ENCODE measurements at places on chromosomes 4 and X.

DNA sequence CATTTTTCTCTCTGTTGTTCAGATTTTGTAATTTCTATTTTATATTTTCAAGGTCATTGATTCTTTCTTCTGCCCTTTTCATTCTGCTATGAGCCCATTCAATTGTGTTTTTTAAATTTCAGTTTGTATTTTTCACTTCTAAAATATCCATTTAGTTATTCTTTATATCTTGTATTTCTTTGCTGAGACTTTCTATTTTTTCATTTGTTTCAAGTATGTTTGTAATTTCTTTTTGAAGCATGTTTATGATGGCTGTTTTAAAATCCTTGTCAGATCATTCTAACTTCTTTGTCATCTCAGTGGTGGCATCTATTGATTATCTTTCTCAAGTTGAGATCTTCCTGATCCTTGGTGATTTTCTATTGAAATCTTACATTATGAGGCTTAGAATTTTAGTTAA lies 157.2 kb upstream of the USP9X start:
- DNase-seq = no peak

DNA sequence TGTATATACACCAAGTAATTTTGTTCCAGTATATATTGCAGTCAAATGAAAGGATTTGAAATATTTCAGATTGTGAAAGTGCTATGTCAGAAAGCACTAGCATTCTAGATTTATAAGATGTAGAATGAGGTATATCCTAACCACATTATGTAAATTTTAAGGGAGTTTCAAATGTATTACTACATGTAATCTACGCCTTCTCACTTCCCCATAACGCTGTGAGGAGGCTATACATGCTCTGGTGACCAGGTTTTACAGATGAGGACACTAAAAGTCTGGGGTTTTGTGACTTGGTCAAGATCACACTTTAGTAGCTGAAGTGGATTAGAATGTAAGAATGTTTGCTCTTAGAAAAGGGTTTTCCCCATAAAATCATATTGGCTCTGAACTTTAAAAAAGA lies 8.1 kb downstream of the ENPEP start:
- DNase-seq = no peak

GRCh38 chr4:158162631-158163030 lies 10.2 kb downstream of the GASK1B start:
- no peak for DNase-seq

DNA sequence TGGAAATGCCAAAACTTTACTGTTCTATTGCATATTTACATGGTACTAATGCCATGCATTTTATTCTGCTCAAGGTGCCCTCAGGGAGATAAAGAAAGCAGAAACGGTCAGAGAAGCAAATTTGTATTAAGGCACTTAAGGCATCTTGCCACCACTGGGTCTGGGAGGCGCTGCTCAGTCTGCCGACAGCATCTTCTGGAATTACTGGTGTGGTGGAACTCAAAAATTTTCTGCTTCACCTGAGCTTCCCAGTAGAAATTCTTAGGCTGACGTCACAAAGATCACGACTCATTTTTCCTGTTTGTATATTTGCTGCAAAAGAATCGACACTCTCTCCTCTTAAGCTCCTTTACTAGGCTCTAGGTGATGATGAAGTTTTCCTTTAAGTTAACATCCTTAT lies 3.0 kb downstream of the RASSF6 start:
- DNase-seq = no peak

DNA sequence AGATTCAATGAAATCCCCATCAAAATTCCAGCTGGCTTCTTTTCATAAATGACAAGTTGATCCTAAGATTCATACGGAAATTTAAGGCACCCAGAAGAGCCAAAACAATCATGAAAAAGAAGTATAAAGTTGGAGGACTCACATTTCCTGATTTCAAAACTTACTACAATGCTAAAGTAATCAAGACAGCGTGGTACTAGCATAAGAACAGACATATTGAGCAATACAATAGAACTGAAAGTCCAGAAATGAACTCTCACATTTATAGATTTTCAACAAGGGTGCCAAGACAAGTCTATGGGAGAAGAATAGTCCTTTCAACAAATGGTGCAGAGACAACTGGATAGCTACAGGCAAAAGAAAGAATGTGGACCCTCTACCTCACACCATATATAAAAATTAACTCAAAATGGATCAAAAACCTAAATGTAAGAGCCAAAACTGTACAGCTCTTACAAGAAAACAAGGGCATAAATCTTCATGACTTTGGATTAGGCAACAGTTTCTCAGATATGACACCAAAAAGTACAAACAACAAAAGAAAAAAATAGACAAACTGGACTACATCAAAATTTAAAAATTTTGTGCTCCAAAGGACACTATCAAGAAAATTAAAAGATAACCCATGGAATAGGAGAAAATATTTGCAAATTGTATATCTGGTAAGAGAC lies 28.5 kb downstream of the SASH3 start:
- no peak for DNase-seq

DNA sequence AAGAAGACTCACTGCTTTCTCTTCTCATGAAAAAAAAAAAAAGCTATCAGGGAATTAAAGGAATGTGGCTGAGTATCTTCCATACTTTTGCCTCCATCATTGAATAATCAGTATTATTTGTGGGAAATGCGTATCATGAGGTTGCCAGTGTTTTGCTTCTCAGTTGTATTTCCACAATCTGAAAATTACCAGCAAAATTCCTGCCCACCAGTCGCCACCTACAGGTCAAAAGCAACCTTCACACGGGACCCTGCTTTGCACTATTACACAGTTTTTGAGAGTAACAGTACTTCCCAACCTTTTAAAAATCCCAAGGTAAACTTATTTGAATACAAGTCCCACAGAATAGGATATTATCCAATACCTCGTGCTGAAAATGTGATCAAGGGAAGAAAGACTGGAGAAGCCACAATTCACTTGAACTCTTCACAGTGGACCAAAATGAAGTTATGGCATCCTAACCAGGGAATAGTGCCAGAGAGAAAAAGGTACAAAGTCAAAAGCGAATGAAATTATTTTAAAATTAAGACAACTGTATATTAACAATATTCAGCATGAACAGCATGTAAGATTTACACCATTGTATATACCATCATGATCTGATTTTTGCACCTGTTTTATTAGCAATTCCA lies 30.4 kb downstream of the PGRMC1 start:
- no peak for DNase-seq

DNA sequence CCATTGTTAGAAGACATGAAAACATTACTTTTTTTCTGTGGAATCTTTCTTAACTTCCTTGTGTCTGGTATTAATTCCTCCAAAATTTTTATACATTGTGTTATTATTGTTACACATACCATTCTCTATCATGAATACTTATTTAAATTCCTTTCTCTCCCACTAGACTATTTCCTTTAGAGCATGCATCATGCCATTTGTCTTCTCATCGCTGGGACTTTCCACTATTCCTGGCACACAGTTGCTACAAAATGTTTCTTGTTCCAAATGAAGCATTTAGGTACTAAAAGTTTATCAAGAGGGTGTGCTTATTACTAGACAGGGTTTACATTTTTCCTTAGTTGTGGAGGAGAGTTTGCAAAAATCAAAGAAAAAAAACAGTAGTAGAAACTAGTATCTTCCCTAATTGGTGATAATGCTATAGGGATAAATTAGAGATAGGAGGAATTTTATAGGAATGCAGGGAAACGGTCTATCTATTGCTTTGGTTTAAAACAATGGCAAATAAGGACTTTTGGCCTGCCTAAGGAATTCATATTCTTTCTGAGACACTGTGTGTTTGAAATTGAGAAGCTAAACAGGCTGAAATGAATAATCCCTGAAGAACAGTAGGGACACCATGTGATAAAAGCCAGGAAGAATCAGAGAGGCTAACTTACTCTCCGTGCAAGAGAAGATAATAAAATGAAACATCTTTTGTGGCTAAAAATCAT lies 187.5 kb upstream of the TBC1D9 start:
- no peak for DNase-seq

DNA sequence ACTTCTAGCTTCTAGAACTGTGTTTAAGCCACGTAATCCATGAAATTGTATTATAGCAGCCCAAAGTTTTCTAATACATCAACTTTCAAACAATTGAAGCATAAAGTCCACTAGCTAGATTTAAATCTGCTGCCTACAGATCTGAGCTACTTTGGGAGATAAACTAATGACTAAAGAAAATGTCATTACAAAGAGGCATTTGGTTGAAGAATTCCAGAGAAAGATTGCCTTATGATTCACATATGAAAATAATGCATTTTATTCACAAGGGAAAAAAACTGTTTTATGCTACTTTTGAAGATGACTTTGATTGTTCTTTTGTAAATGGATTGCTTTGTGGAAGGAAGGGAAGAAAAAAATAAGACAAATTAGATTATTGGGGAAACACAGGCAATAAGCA lies 124.1 kb upstream of the SLIT2 start:
- no peak for DNase-seq

DNA sequence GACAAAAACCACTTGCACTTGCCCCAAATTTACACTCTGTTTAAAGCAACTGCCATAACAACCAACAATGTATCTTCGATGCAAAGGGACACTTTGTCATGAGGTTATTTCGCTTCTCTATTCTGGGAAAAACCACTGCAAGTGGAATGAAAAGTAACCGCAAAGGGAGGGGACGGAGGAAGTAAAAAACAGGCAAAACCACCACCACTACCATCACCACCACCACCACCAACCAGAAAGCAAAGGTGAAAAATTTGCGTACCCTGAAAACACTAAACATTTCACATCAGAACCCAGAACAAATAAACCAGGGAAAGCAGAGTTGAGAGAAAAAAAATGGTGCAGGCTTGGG lies 1.2 kb upstream of the N4BP2 start:
- no peak for DNase-seq

- no peak for DNase-seq
Observed at GRCh38 chr4:136392576-136392975, 1139.7 kb downstream of the PCDH18 start.

GRCh38 chr4:48205107-48205506 lies 64.5 kb downstream of the TEC start:
- DNase-seq = no peak

- DNase-seq = no peak
Observed at GRCh38 chr4:34193451-34194154, 2050.7 kb downstream of the ARAP2 start.

DNA sequence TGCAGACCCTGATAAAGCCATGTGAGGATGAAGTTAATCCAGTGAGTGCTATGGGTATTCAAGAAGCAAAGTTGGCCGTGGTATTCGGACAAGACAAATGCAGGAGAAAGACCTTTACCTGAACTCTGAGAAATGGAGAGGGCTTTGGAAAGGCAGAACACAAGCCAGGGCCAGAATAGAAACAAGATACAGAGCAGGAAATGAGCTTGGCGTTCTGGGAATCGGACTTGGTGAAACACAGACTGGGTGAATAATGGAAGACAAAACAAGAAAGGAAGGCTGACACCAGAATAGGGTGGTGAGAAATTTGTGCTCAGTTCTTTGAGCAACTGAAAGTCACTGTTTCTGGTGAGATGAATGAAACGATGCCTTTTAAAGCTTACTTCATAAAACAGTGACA lies 83.3 kb downstream of the VEGFC start:
- DNase-seq = no peak

GRCh38 chrX:29172880-29173279 lies 585.6 kb downstream of the IL1RAPL1 start:
- DNase-seq = no peak

GRCh38 chrX:100410901-100411801 lies 1.1 kb upstream of the PCDH19 start:
- DNase-seq = no peak

- no peak for DNase-seq
Observed at GRCh38 chr4:20019310-20020015, 232.2 kb upstream of the SLIT2 start.

DNA sequence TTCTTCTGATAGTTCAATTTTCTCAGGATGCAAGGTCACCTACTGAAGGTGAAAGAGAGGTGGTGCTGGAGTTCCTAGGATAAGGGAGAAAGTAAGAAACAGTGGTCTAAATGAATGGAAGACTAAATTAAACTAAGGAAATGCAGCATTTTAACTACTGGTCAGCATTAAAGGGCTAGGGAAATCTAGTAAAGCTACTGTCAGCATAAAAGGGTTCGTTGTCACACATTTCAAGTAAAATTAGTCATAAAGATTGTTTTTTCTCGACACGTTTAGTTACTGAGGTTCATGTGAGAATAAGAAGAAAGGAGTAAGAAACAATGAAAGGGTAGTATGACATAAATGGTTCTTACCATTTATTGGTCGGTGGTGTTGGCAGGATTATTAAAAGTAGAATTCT lies 40.0 kb upstream of the COX18 start:
- DNase-seq = no peak

DNA sequence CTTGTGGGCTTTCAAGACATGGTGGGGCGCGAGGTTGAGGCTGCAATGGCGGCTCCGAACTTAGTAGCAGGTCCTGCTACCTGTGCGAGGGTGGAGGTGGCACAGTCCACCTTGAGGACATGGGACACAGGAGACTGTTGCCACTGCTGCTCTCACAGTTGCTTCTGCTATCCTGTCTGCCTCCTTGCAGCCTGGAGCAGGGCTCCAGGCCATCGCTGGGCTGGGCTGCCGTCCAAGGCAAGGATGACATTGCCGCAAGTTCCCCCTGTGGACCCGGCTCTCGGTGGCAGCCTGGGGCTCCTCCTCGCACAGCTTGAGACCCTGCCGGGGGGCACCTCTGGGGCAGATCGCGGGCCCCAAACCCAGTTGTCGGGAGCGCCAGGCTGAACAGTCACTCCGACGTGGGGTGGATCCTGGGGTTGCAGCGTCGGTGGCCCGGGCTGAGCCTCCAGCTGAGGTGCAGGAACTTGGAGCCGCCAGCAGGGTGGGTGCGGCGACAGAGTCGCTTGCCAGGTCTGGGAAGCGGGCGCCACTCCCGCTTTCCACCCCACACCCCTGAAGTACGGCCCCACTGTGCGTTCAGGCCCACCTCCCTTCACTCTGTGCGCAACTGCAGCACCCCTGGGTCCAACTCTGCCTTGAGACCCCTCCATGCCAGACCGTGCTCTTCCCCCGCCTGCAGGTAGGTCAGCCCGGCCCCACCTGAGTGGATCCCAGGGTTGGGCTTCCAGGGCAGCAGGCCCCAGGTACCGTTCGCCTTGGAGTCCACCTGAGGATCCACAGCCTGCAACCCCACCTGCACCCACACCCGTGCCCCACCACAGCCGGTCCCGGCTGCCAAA lies 192.7 kb upstream of the NUDT6 start:
- DNase-seq = no peak

- DNase-seq = no peak
Observed at GRCh38 chr4:185346975-185347601, 48.6 kb downstream of the LRP2BP start.

DNA sequence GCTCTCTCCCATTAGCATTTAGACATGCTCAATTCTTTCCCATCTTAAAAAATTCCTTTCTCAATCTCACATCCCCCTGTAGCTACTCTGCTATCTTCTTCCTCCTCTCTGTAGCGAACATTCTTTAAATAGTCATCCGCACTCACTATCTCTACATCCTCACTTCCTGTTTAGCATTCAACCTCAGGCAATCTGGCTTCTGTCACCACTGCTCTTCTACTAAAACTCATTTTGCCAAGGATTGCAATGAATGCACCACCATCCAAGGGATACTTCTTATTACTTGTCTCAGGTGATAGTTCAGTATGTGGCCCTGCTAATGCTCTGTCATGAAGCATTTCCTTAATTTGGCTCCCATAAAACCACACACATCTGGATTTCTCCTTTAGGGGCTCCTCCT lies 10.9 kb upstream of the TET2 start:
- no peak for DNase-seq

All from cortex of kidney (tissue), 1 donor.